Aorta (tissue), 5 donors: ENCODE measurements at places on chromosomes 7 and 10. TPM values are rescaled to one million over a fixed set of nuclear protein-coding genes. Genes with fewer than 3 reads are reported as not detected.
A peak's percentile ranks its signal among the peaks of the same experiment; 100 is the strongest.

- DNase-seq, result no peak
- H3K27me3 ChIP-seq, result no peaks in the 10 kb centered on the region
- no peak overlapping the region for H3K27ac ChIP-seq
- no peak overlapping the region for H3K4me3 ChIP-seq
Measured at GRCh38 chr7:106277976-106278375, 6.8 kb downstream of the NAMPT start.

GRCh38 chr7:105389088-105389650, 448 bp upstream of the SRPK2 start:
- peak overlapping the region; percentile 96 for H3K4me3 ChIP-seq
- H3K36me3 ChIP-seq, result no peaks in the 10 kb centered on the region
- H3K27ac ChIP-seq, result no peak overlapping the region
- DNase-seq, result peak; percentile 71
- no peaks in the 10 kb centered on the region for H3K27me3 ChIP-seq

DNA sequence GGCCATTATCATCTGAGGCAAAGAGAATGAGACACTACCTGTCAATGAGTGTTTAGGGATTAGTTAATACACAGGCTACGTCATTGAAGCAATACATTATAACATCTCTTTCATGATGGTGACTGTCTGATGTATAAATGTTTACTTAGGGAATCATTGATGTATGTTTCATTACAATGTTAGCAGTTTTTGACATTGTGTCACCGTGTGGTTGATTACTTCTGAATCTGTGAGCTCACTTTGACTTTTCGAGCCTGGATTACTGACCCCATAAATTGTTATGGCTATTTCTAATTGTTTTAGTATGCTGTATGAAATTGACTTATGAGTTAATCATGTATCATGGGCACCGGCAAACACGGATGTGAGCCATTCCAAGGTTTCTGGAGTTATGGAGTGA, 494.0 kb downstream of the MAGI2 start:
- DNase-seq, result no peak
- H3K27me3 ChIP-seq, result no peaks in the 10 kb centered on the region
- H3K36me3 ChIP-seq, result no peaks in the 10 kb centered on the region
- H3K4me3 ChIP-seq, result no peak overlapping the region
- H3K27ac ChIP-seq, result no peak overlapping the region

- H3K27ac ChIP-seq, result no peak overlapping the region
- DNase-seq, result no peak
- no peak overlapping the region for H3K4me3 ChIP-seq
- no peaks in the 10 kb centered on the region for H3K27me3 ChIP-seq
- H3K4me1 ChIP-seq, result no peaks in the 10 kb centered on the region
- no peaks in the 10 kb centered on the region for H3K36me3 ChIP-seq
Measured at GRCh38 chr10:74255888-74256357, 104.9 kb downstream of the ADK start.

- no peaks in the 10 kb centered on the region for H3K4me1 ChIP-seq
- H3K4me3 ChIP-seq, result no peak overlapping the region
- DNase-seq, result no peak
- H3K36me3 ChIP-seq, result no peaks in the 10 kb centered on the region
Measured at GRCh38 chr7:12649348-12649747, 38.1 kb upstream of the ARL4A start.

- no peak overlapping the region for H3K4me3 ChIP-seq
- no peaks in the 10 kb centered on the region for H3K27me3 ChIP-seq
- DNase-seq, result no peak
- no peak overlapping the region for H3K27ac ChIP-seq
Measured at GRCh38 chr7:68058014-68058413, 1061.4 kb downstream of the TYW1 start.

GRCh38 chr10:30413996-30414576, 19.9 kb upstream of the MAP3K8 start:
- no peak overlapping the region for H3K4me3 ChIP-seq
- DNase-seq, result no peak
- H3K27ac ChIP-seq, result no peak overlapping the region

DNA sequence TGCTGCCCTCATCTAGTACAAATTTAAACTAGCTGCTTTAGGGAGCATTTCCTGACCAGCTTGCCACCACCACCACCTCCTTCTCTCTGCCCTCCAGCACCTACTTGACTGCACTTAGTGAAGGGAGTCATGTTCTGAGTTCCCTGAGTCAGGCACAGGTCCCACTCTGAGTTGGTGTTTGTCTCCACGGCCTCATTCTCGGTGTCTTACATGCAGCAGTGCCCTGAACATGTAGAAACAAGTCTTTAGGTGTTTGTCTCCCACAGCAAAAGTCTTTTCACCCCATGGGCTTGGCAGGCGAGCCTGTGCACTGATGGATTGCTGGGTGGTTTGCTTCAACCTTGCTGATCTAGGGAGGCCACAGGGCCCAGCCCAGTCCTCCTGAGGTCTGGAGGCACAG, 16.9 kb downstream of the TSPAN14 start:
- no peak for DNase-seq
- no peak overlapping the region for H3K27ac ChIP-seq
- no peaks in the 10 kb centered on the region for H3K4me1 ChIP-seq
- no peaks in the 10 kb centered on the region for H3K36me3 ChIP-seq
- no peaks in the 10 kb centered on the region for H3K27me3 ChIP-seq
- H3K4me3 ChIP-seq, result no peak overlapping the region

DNA sequence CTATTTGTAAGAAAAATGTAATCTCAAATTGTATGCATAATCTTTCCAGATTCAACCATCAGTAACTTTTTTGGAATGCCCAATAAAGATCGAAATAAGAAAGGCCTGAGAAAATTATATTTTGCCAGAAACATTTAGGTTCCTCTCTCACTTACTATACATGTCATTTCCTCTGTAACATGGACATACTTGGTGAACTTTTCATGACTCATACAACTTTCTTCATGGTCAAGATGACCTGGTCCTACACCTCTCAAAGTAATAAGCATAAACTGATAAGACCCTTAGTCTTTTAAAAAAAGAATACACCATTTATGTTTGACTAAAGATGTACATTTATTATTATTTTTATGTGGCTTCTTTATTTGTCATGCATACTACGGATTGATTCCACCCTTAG, 125.3 kb downstream of the REEP3 start:
- H3K4me3 ChIP-seq, result no peak overlapping the region
- DNase-seq, result no peak
- no peaks in the 10 kb centered on the region for H3K27me3 ChIP-seq
- H3K4me1 ChIP-seq, result no peaks in the 10 kb centered on the region
- H3K36me3 ChIP-seq, result no peaks in the 10 kb centered on the region

DNA sequence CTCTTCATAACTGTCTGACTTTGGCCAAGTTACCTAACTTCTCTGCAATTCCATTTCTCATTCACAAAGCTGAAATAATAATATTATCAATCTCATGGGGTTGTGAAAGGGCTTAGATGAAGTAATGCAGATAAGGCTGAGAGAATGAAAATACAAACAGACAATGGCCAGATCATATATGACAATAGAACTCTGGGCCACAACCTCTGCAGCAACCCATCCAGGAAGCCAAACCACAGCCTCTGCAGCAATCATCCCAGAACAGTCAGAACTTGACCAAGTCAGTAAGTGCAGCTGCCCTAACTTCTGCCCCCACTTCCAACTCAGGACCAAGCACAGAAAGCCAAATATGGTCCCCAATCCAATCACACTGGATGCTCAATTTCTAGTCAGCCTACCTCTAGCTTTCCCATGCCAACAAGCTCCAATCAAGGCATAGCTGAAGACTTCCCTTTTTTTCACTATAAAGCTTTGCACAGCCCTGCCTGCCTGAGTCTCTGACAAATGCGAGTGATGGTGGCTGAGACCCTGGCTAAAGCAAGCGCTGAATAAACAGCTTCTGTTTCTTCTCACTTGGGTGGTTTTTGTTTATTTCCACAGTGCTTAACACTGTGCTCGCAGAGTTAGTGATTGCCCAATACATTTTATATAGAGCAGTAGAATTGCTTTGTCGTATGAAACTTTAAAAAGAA, 34.8 kb upstream of the TNPO3 start:
- no peak overlapping the region for H3K4me3 ChIP-seq
- H3K27me3 ChIP-seq, result no peaks in the 10 kb centered on the region
- no peaks in the 10 kb centered on the region for H3K36me3 ChIP-seq
- H3K4me1 ChIP-seq, result no peaks in the 10 kb centered on the region

The RBP3 gene
- total RNA-seq, result not detected

The NFE2L3 gene
- 1.8 TPM for total RNA-seq

The POM121L12 gene
- total RNA-seq, result not detected

The SLC13A1 gene
- not detected for total RNA-seq

The NOS3 gene
- total RNA-seq, result 28.1 TPM
